ENCODE measurements at places on chromosomes 1 and 21.

DNA sequence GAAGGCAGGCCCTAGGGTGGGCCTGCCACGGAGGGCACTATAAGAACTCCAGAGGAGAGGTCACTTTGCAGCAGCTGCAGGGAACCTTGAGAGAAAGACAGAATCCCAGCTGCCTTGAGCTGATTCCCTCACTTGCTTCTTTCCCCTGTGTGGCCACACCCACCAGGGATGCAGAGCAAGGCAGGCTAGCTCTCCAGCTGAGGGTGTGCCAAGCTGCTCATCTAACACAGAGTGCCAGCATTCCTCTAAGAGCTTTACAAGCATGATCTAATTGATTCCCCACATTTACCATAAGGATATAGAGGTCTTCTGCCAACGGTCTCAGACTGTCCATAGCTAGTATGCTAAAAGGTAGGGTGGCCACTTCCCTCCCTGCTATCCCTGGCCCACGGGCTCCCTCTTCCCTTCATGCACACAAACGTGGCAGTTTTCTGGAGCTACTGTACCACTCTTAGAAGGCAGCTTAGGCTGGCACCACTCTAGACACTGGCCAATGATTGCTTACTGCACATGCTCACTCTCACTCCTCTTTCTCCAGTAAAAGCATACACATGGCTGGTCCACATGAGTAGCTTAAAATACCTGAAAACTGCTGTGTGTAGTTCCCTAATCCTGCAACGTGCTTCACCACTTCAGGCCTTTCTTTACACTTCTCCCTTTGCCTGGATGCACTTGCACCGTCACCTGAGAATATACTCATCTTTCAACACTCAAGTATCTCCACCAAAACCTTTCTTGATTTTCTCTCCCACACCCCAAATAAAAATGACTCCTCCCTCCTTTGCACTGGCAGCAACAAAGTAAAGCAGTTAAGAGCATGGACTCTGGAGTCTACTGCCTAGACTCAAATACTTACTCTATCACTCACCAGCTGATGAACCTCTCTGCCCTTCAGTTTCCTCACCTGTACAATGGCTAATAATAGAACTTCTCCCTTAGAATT, 57.7 kb downstream of the DMAP1 start:
- DNase-seq: no peak

DNA sequence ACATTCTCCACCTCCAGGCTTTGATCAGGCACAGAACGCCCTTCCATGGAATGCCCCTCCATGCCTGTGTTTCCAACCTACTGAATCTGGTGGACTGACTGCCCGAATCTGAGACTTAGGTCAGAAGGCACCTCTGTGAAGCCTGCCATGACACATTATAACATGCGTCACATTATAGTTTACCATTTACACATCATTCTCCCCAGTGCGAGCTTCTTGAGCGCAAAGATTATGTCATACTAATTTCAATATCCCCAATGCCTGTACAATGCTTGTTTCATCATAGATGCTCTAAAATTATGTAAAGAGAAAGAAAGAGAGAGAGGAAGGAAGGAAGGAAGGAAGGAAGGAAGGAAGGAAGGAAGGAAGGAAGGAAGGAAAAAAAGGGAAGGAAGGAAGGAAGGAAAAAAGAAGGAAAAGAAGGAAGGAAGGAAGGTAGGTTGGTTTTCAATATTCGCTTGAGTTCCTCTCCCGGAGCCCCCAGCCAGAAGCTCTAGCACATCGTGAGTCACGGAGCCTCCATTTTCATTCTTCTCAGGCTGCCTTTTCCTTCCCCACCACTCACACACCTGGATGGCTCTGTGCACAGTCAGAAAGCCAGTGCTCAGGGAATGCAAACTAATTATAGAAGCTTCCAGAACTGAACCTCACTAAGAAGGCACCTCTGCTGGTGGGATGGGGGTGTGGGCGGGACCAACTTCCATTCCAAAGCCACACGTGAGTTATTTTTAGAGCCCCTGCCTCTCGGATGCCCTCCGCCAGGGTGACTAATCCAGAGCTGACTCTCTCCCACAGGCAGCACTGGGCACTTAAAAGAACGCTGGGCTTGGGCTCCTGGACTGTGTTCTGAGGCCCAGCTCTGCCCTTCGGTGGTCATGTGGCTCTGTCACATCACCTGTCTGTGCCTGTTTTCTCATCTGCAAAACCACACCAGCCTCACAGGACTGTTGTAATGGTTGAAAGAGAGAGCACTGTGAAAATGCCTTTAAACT, 27.4 kb downstream of the LAMB3 start:
- DNase-seq: no peak

DNA sequence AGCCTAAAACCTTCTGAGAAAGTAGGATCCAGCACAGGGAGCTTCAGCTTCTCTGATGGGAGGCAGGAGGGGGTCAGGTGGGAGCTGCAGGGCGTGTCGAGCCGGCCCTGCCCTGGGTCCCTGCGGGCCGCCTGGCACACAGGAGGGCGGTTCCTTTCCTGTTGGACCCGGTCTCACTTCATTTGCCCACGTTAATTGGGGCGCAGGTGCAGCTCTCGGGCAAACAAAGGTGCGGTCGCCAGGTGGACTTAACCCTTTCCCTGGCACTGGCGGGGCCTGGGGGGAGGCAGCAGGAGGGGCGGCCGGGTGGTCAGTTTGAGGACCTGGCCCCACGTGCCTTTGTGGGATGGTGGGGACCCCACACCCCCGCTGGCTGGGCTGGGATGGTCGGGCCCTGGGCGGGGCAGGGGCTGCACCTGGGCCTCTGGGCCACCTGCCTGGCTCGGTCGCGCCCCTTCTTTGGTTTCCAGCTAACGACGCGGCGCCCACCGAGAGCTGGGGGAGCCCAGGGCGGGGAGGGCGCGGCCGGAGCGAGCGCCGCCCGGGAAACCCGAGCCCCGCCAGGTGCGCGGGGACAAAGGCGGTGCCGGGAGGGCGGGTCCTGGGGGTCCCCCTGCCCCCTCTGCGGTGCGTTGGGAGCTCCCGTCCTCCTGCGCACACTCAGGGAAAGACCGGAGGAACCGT, 20.8 kb upstream of the C1orf159 start:
- no peak for DNase-seq

DNA sequence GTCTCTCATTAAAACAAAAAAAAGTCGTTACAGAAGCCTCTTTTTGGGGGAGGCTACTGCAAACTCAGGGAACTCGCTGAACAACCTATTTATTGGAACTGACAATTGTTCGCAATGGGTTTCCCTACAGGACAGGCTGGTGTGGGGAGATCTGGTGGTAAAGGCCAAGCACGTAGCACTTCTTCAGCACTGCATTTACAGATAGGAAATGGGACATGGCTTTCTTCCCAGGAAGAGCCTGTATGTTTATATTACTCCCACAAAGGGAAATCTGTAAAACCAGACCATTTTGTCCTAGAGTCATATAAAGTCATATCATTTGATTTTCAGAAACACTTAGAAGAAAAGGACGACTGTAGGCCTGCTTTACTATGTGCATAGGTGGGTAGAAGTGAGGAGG, 38.8 kb upstream of the TBX15 start:
- no peak for DNase-seq

- no peak for DNase-seq
Observed at GRCh38 chr1:209389258-209389657, 194.3 kb upstream of the CAMK1G start.

GRCh38 chr1:204726478-204726877, 40.9 kb upstream of the LRRN2 start:
- DNase-seq: no peak

- no peak for DNase-seq
Observed at GRCh38 chr21:31111093-31111492, 72.8 kb upstream of the KRTAP19-8 start.

GRCh38 chr1:32239337-32239736, 7.7 kb upstream of the FAM167B start:
- no peak for DNase-seq

GRCh38 chr1:76583875-76584477, 283.3 kb upstream of the ST6GALNAC5 start:
- no peak for DNase-seq

GRCh38 chr1:164569866-164570265, 10.9 kb downstream of the PBX1 start:
- no peak for DNase-seq

DNA sequence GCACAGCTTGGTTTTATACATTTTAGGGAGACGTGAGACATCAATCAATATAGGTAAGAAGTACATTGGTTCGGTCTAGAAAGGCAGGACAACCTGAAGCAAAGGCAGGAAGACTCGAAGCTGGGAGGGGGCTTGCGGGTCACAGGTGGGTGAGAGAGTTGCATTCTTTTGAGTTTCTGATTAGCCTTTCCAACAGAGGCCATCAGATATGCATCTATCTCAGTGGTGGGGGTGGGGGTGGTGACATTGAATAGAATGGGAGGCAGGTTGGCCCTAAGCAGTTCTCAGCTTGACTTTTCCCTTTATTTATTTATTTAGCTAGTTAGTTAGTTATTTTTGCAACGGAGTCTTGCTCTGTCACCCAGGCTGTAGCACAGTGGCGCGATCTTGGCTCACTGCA, 85.6 kb downstream of the WDR4 start:
- no peak for DNase-seq

DNA sequence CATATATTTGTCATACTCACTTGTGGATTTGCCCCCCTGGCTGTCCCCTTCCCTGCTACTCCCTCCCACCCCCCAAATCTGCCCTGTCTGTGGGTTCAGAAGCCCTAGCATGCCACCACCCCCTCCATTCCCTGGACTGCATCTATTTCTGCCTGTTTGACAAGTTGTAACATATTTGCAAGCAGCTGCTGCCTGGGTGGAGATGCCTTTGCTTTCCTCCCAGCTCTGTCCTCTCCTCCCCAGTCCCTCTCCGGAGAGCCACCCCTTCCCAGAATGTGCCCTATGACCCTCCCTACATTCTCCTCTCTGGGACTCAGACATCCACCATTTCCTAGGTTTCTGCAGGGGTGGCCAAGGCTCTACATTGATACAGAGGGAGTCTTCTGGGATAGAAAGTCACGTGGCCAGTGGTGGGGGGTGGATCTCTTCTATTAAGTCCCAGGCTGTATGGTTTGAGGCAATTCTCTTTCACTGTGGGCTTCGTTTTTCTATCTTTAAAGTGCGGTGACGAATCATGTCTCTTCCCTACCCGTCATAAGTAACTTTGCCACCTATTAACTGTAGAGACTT, 6.0 kb upstream of the MYOG start:
- no peak for DNase-seq

DNA sequence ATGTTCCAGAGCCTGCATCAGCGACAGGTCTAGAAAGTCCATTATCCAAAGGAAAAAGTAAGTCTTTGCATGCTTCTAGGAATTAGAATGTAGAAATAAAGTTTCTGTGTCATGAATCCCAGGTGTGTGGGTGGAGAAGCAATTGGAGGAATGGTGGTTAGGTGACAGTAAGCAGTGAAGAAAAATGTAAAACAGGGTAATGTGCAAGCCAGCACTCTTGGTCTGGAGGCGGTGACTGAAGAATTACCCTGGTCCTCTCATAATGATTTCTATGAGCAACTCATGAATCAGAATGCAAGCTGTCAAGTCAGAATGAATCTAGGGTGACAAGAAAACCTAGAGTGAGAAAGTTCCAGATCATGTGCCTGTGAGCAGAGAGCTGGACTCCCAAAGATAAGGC, 33.6 kb downstream of the PLPPR4 start:
- no peak for DNase-seq

GRCh38 chr1:12143631-12144155, 23.1 kb upstream of the TNFRSF1B start:
- no peak for DNase-seq

- no peak for DNase-seq
Observed at GRCh38 chr1:84164161-84164560, 20.1 kb downstream of the PRKACB start.

GRCh38 chr1:210726621-210727020, 397.9 kb downstream of the HHAT start:
- DNase-seq: no peak

GRCh38 chr1:16248603-16249516, 11.9 kb upstream of the CPLANE2 start:
- DNase-seq: no peak

DNA sequence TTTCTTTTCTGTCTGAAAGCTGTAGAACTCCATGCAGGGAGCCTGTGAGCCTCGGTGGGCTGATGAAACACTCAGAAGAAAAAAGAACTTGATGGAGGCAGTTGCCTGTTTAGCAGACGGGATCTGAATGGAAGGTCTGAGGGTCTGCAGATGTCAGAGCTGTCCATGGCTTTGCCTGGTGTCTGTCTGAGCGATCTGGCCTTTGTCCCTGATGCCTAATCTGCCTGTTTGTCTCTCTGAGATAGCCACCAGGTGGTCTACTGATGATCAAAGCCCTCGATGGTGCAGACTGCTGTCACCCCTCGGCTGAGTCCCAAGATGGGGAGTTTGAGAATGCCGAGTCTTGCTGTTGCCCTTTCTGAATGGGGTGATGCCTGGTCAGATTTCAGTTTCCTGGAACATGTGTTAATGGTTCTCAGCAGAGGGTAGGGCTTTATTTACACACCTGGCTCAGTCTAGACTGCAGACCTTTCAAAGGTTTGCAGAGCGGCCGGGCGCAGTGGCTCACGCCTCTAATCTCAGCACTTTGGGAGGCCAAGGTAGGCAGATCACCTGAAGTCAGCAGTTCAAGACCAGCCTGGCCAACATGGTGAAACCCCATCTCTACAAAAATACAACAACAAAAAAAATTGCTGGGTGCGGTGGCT, 90.4 kb downstream of the KIF26B start:
- DNase-seq: no peak

DNA sequence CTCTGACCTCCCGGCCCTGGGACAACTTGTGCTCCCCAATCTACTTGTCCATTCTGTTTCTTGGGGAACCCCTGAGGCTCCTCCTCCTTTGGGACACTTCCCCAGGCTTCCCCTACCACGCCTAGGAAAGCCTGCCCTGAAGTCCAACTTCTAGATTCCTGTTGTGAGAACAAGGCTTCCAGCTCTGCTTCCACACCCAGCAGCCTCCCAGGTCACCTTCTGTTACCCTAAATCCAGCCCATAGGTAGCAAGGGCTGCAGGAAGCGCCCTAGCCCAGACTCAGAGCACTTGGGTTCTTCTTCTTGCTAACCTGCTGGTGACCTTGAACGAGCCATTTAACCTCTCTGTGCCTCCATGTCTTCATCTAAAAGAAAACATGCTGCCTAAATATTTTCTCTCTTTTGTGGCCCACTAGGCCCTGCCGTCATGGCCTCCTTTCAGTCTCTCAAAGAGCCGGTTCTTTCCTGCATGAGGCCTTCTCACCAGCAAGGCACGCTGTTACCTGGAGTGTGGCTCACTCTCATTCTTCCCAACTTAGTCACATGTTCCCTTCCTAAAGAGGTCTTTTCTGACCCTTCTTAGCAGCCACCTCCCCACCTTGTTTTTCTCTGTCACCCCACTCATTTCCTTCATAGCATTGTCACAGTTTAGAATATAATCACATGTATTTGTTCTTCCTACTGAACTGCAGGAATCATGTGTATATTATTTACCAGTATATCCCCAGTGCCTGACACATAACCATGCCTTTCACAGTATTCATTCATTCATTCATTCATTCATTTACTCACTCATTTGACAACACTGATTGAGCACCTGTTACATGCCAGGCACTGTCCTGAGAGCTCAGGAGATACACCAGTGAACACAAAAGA, 1.4 kb downstream of the CAPN2 start:
- DNase-seq: no peak

DNA sequence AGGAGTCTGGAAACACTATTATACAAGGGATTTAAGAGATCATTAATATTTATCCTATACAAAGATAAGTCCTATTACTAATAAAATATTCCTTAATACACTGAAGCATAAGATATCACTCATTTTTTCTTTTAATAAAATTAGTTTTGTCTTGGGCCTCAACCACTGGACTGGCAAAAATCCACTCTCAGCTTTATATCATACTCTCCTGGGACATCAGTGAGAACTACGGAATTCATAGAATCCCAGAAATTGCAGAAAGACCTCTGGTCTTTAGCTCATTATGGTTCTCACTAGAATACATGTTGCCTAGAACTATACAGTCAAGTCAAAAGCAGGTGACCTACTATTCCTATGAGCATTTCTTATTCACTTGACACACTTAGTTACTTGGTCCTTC, 285.0 kb downstream of the LRRC40 start:
- no peak for DNase-seq
